Dermis blood vessel endothelial cell (primary cell): ENCODE measurements at places on chromosomes 3 and 15. TPM values are rescaled to one million over a fixed set of nuclear protein-coding genes. Genes with fewer than 3 reads are reported as not detected.

The MUC4 gene
- total RNA-seq: 0.17 TPM in 1 of 2 replicates, not detected in the other

The NR2E3 gene
- total RNA-seq: 0.05 TPM in 1 of 2 replicates, not detected in the other

The CRYBG3 gene
- 36.9 and 43.2 TPM in 2 replicates for total RNA-seq

- no peak for DNase-seq
Observed at GRCh38 chr3:40191251-40191650, 118.3 kb upstream of the EIF1B start.
